ENCODE measurements at places on chromosomes 13 and 19. TPM values are rescaled to one million over a fixed set of nuclear protein-coding genes. Genes with fewer than 3 reads are reported as not detected.

IFNL1 gene
- not detected for total RNA-seq

POMP gene
- 111 TPM for total RNA-seq

ZNF726 gene
- total RNA-seq, result 0.61 TPM

PINLYP gene
- total RNA-seq, result 0.20 TPM

ZNF534 gene
- not detected for total RNA-seq
